ENCODE measurements at places on chromosomes 2 and 18.

DNA sequence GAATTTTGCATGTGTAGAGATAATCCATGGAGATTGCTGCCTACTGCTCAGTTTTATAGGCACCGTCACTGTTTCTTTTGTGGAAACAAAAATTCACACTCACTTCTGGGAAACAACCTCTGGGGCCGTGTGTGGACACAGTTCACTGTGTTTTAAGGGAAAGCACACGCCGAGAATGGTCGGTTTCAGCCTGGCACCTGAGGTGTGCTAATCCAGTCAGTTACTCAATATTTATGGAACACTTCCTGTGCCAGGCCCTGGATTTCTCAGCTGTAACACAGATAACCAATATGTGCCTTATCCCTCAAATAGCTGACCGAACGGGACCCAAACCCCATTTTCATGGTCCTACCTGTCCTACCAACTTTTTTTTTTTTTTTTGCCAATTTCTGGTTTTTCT is 179.6 kb downstream of the MGAT5 start:
- no peak for DNase-seq

- no peak for DNase-seq
Measured at GRCh38 chr2:46831869-46832265, 83.7 kb downstream of the MCFD2 start.

DNA sequence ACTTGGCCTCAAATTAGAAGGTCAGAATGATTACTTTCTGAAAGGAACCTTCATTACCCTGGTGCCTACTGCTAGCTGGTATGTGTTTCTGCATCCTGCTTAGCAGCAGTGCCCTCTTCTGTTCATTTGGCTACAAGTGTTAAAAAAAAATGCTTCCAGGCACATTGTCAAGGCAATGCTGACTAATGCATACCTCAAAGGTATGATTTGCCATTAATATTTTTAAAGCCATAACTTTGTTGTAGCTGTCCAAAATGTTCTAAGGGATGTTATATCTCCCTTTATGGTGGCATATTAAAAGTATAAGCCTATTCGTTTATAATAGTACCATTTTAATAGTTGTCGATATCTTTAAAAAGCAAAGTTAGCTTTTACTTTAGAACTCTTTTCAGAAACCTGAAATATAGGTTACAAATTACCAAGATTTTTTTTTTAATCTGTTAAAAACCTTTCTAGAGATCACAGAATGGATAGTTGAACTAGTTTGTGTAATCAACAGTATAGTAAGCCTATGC is 52.0 kb upstream of the FAM171B start:
- DNase-seq = peak; percentile 33

- no peak for DNase-seq
Measured at GRCh38 chr2:212451786-212452231, 86.8 kb downstream of the ERBB4 start.

GRCh38 chr2:89844221-89844943 is 1152.9 kb downstream of the RPIA start:
- no peak for DNase-seq

DNA sequence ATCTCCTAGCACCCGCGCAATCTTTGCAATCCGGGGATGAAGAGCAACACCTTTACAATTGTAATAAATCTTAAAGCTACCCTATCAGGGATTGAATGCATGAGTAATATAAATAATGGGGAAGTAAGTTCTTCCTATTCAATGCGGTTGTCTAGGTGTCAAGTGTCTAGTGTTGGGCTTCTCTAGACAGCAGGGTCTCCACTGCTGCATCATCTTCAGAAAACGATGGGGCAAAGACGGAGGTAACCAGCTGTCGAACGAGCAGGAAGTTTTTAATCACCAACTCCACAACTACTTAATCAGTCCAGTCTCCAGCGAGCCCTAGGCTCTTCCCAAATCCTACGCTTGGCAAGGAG is 573 bp downstream of the STAM2 start:
- no peak for DNase-seq

DNA sequence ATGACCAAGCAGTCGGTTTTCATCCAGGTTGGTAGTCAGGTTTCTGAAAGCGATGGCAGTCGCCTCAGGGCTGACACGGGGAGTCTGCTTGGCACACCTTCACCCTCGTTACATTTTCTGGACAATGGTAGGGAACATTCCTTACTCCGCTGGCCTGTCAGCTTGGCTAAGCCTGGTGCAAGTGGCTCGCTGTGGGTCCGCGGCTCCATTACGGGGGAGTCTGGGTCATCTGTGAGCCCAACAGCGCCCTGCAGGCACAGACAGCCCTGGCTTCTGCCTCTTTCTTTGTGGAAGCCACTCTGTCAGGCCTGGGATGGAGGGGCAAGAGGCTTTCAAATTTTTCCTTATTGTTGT is 95.6 kb downstream of the HDAC4 start:
- no peak for DNase-seq

- DNase-seq = no peak
Measured at GRCh38 chr18:57433934-57434535, 1.1 kb upstream of the ONECUT2 start.

DNA sequence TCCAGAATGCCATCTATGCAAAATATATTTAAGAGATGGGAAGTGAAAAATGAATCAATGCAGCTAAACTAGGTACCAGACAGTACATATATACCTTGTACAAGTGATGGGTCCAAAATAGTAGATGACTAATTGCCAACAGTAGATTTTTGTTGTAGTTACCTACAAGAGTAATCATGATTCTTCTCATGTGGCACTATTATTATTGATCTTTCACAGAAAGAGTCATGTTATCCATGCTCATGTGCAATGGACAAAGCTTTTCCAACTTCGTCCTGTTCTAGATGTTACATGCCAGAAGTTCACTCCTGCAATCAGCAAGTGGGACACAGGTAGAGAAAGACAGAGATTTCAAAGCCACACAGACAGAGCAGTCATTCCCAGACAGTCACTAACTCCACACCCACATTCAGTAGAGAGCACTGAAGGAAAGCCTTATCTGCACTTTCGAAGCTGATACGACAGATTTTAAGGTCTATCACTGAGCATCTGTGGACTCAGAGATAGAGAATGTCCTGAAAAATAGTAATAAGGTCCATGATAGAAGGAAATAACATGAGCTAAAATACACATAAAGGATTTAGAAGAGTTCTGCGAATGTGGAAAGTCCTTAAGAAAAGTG is 101.6 kb upstream of the ITPRID2 start:
- no peak for DNase-seq

DNA sequence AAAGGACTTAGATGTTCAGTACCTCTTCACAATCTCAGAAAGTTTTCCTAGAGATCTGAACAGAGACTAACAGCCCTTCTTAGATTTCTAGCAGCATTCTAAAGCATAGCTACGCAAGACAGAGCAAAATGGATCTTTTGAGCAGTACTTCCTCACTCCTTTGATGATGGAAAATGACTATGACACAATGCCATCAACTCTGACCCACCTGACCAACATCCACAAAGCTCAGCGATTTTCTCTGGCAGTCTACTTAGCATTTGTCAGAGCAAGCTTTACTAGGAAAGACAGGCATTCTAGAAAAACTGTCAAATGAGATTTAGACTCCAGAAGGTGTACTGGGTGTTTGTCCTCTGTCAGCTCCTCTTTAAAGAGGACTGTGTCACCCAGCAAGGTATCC is 180.9 kb upstream of the ACVR2A start:
- no peak for DNase-seq

GRCh38 chr18:59861963-59862819 is 37.6 kb upstream of the PMAIP1 start:
- DNase-seq = no peak

- DNase-seq = no peak
Measured at GRCh38 chr2:235024931-235025773, 73.3 kb downstream of the SH3BP4 start.

DNA sequence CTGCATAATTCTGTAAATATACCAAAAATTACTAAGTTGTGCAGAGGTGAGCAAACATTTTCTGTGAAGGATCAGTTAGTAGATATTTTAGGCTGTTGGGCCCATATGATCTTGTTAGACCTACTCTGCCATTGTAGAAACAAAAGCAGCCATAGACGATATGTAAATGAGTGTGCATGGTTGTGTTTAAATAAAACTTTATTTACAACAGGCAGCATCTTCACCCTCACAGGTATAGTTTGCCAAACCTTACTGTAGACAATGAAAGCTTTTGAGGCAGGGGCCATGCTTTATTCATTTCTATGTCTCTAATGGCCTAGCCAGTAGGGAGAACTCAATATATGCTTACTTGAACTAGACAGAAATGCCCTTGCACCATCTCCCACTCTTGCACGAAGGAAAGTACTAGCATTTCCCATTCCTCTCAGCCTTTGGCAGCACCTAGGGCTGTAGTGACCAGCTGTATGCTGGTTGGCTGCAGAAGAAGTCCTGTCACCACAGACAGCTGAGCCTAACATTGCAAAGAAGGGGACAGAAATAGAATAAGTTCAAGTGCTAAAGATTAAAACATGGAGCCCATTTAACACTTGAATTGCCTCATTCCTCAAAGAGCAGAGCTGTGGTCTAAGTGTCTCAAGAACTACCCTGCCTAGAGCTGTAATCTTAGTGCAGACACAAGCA is 305.1 kb upstream of the MGAT5 start:
- no peak for DNase-seq

- DNase-seq = no peak
Measured at GRCh38 chr2:188577231-188577630, 285.6 kb downstream of the GULP1 start.

Data from GM12864 (cell line).